ENCODE measurements at places on chromosomes 11 and 22. TPM values are rescaled to one million over a fixed set of nuclear protein-coding genes. Genes with fewer than 3 reads are reported as not detected.

SCGB1C1 gene
- not detected for total RNA-seq

CPT1A gene
- total RNA-seq: 61.1 TPM

SLC22A12 gene
- total RNA-seq: not detected

IL17RA gene
- total RNA-seq: 28.4 TPM

GLYATL2 gene
- total RNA-seq: not detected

PLAAT4 gene
- total RNA-seq: 20.4 TPM

- no peak overlapping the region for H3K27ac ChIP-seq
- DNase-seq: no peak
- no peaks in the 10 kb centered on the region for H3K4me1 ChIP-seq
- no peak overlapping the region for H3K4me3 ChIP-seq
Measured at GRCh38 chr11:17439316-17439782, 37.3 kb downstream of the ABCC8 start.

DNA sequence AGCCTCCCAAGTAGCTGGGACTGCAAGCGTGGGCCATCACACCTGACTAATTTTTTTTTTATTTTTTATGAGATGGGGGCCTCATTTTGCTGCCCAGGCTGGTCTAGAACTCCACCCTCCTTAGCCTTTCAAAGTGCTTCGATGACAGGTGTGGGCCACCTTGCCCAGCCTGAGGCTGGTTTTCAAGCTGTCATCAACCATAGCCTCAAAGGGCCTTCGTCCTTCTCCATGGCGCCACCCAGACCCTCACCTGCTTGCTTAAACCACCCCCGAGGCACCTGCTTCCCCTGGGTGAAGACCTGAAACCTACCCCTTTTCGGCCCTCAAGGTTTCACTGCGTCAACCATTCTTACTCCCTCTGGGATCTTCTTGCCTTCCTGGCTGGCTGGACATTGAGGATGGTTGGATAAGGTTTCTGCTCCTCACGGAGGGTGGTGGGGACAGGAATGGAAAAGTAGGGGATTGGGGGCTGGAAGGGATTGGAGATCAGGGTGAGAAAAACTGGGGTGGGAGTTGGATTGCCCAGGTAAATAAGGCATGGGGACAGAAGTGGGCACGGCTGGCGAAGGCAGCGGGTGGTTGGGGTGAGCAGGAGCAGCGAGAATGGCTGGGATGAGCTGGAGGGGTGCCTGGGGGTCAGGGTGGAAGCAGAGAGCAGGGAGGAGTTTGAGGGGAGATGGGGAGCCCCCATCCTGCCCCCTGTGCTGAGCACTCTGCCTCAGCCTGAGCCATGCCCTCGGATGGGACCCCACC, 2.8 kb upstream of the ACR start:
- no peak overlapping the region for H3K4me3 ChIP-seq
- H3K36me3 ChIP-seq: no peaks in the 10 kb centered on the region
- no peak for DNase-seq
- no peaks in the 10 kb centered on the region for H3K4me1 ChIP-seq
- H3K27ac ChIP-seq: no peak overlapping the region

DNA sequence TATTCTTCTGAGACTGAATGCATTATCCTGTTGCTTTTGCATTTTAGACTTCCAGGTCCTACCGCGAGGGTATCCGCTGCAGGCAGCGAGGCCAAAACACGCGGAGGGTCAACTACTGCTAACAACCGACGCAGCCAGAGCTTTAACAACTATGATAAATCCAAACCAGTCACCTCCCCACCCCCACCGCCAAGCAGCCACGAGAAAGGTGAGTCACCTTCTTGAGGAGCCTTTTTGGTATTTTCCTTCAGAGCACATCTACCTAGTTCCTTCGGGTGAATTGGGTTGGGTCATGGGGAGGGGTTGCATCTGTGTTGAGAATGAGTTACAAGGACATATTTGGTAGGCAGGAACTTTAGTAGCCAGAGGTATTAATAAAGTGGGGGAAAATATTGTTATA, 179.8 kb downstream of the NAV2 start:
- H3K27me3 ChIP-seq: no peaks in the 10 kb centered on the region
- H3K4me3 ChIP-seq: no peak overlapping the region
- no peak for DNase-seq
- no peak overlapping the region for H3K27ac ChIP-seq

- H3K4me3 ChIP-seq: peak overlapping the region; percentile 36
- peaks cover 79% of the 10 kb centered on the region for H3K4me1 ChIP-seq
- H3K27ac ChIP-seq: peak overlapping the region; percentile 90
- peak; percentile 61 for DNase-seq
- H3K36me3 ChIP-seq: peaks cover 22% of the 10 kb centered on the region
Measured at GRCh38 chr11:114197799-114198500, 98.2 kb upstream of the NNMT start.

DNA sequence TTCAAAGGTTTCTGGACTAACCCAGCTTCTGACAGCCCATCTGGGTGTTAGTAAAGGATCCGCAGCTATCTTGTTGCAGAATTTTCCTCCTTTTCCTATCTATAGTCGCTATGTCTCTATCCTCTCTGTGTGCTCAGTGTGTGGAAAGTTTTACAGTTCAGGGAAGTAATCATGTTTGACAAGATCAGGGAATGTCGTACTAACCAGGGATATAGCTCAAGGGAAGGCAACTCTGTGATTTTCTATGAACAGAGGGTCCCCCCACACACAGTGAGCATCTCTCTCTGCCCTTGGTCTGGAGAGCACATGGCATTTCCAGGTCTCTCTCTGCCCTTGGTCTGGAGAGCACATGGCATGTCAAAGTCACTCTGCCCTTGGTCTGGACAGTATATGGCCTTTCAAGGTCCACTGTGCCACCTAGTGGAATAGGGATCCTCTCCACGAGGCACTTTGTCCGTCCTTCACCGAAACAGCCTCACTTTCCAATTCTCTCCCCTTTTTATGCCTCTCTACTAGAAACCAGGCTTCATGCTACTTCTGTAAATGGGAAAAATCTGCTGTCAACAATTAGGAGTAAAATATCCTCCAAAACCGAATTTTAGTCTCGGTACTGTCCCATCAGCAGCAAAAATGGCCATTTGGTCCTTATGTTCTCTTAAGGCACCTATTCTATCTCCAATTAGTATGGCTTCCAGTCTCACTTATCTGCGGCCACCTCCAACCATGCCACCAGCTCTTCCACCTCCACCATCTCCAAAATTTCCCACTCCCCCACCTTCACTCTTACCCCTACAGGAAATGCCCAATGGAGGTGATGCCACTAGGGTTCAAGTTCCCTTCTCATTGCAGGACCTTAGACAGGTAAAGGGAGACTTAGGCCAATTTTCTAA, 88.7 kb downstream of the IGLL5 start:
- no peak overlapping the region for H3K4me3 ChIP-seq
- no peak overlapping the region for H3K27ac ChIP-seq
- no peaks in the 10 kb centered on the region for H3K4me1 ChIP-seq
- DNase-seq: no peak

DNA sequence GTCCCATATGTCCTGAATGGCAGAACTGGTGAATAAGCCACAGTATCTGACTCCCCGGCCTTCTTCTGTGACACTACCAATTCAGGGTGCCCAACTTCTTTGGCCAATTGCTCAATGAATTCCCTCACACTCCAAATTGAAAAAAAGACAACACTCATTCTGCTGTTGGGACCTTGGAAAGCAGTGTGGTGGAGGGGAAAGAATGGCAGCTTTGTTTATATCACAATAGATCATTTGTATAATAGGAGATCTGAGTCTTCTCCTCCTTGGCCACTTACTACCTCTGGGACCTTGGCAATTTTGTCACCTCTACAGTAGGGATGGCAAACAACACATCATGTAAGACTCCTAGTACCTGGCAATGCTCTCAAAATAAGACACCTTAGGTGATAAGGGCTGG, 64.6 kb downstream of the OPCML start:
- no peak overlapping the region for H3K27ac ChIP-seq
- H3K4me1 ChIP-seq: no peaks in the 10 kb centered on the region
- H3K4me3 ChIP-seq: no peak overlapping the region
- H3K27me3 ChIP-seq: no peaks in the 10 kb centered on the region
- no peaks in the 10 kb centered on the region for H3K36me3 ChIP-seq

DNA sequence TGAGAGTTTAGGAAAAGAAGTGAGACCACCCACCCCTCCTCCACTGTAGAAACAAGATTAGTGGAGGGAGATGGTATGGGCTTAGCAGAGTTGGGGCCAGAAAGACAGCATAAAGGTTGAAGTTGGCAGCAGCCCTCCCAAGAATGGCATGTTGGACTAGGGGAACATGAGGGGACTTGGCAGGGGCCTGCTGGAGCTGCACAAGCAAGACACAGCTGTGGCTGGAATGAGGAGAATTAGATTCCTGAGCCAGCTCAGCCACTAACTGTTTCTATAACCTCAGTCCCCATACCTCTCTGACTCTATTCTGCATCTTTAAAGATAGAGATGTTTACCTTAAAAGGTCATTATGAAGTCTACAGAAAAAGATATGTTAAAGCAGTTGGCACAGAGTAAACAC, 13.2 kb downstream of the MAP6 start:
- H3K27me3 ChIP-seq: no peaks in the 10 kb centered on the region
- peaks cover 13% of the 10 kb centered on the region for H3K4me1 ChIP-seq
- H3K27ac ChIP-seq: no peak overlapping the region
- H3K36me3 ChIP-seq: no peaks in the 10 kb centered on the region

DNA sequence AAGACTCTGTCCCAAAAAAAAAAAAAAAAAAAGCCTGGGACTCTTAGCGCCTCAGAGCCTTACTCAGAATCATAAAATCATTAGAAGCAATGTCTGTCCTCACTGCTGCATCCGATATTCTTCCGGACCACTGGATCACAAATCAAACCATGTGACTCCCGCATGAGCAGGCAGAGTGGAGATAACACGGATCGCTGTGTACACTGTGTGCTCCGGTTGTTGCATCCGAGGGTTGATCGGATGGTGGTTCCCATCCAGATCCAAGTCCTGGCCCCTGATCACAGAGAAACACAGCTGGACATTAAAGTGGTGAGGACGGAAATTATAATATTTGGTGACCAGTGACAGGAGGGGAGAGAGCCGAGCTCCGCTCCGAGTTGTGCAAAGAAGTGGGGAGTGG, 9.7 kb upstream of the TXNRD2 start:
- no peaks in the 10 kb centered on the region for H3K36me3 ChIP-seq
- peak overlapping the region; percentile 20 for H3K27ac ChIP-seq
- no peak overlapping the region for H3K4me3 ChIP-seq
- DNase-seq: no peak

- no peak for DNase-seq
- peaks cover 2% of the 10 kb centered on the region for H3K4me1 ChIP-seq
- H3K4me3 ChIP-seq: no peak overlapping the region
- no peaks in the 10 kb centered on the region for H3K36me3 ChIP-seq
Measured at GRCh38 chr22:37230673-37231405, 13.2 kb downstream of the RAC2 start.

DNA sequence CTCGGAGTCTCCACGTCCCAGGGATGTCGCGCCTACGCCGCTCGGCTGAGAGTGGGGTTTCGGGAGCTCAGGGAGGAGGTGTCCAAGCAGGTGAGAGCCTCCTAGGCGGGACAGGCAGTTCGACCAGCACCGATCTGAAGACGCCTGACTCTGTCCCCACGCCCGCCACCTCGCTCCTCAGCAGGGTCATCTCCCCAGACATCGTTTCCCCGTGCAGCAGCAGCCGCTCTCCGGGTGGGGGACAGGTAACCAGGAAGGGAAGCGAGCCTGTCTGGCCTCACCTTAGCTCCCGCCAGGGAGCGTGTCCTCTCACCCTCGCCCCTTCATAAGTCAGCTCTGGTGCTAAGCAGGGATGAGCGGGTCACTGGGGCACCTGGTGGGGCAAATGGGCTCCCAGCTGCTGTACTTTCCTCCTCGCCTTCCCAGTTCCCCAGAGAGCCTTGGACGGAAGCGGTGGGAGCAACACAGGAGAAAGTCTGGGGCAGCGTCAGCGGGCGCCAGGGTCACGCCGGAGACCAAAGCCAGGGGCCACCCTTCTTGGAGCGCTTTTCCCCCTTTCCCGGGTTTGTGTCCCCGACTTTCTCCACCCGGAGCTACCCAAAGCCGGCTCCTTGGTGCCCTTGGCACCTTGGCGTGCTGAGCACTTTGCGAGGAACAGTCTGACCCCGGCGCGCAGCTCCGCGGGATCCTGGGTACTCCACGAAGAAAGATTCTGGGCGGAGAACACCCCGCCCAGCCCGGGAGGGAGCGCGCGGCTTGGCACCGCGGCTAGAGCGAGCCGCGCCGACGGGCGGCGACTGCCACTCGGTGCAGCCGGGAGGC, 1.6 kb downstream of the SPON1 start:
- peak overlapping the region; percentile 74 for H3K4me3 ChIP-seq
- peak overlapping the region; percentile 39 for H3K27ac ChIP-seq
- no peaks in the 10 kb centered on the region for H3K36me3 ChIP-seq
- no peaks in the 10 kb centered on the region for H3K4me1 ChIP-seq

- H3K4me3 ChIP-seq: no peak overlapping the region
- no peaks in the 10 kb centered on the region for H3K36me3 ChIP-seq
- H3K4me1 ChIP-seq: peaks cover 11% of the 10 kb centered on the region
- H3K27ac ChIP-seq: no peak overlapping the region
- no peak for DNase-seq
Measured at GRCh38 chr11:21771097-21771496, 421.8 kb upstream of the ANO5 start.

GRCh38 chr11:10728154-10728553, 22.9 kb upstream of the CTR9 start:
- no peaks in the 10 kb centered on the region for H3K27me3 ChIP-seq
- H3K36me3 ChIP-seq: no peaks in the 10 kb centered on the region
- H3K4me1 ChIP-seq: peaks cover 13% of the 10 kb centered on the region
- H3K4me3 ChIP-seq: no peak overlapping the region
- H3K27ac ChIP-seq: no peak overlapping the region
- no peak for DNase-seq

DNA sequence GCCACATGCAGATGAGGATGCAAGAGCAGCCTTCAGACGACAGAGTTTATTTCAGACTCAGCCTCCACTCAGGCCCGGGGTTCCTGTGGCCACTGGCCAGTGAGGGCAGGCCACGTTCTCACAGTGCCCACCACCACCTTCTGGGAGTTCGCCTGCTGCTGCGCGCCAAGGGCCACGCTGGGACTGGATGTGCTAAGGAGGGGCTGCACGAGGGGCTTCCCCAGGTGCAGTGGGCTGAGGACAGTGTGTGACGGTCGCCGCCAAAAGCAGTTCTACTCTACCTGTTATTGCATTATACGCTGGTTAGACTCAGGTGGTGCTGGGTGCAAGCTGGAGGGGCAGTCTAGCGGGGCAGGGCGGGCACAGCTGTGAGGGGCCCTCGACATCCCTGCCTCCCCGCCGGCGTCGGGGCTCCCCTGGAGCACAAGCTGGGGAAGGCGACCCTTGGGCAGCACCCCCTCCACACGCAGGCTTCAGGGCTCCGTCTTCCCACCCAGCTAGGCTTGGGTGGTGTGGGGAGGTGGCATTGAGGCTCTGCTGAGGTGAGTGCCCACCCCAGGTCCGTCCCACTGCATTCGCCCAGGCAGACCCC, 2.7 kb downstream of the CEND1 start:
- H3K4me3 ChIP-seq: no peak overlapping the region
- H3K27me3 ChIP-seq: peaks cover 8% of the 10 kb centered on the region
- no peak for DNase-seq

Measured in thoracic aorta (tissue), 2 donors.